Adrenal gland (tissue), 19 donors: ENCODE measurements at places on chromosomes 7 and 10.
A peak's percentile ranks its signal among the peaks of the same experiment; 100 is the strongest.

DNA sequence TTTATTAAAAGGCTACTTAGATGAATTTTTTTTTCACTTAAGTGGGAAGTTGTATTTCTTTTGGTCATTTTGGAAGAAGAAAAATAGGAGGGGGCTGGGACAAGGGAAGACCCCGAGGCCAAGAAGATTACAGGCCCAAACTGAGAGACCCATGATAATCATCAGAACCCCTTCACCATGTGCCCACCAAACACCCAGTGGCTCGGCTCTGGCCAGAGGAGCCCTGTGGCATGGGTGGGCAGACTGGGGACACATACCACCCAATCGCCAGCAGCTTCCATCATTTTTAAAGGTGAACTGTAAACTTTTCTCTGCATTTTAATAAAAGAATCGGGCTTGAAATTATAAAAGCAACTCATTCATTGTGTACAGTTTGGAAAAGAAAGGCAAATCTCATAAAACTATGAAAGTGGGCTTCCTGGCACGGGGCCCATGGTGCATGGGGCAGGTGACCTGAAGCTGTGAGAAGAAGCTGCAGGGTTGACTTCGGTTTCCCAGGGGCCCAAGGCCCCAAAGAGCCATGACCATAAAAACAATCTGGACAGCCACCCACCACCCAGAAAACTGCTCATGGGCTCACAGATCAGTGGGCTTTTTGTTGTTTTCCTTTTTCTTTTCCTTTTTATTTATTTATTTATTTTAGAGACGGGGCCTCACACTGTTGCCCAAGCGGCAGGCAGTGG, 29.4 kb upstream of the RET start:
- DNase-seq = no peak

- DNase-seq = peak; percentile 18
Measured at GRCh38 chr7:106618480-106618879, 42.5 kb downstream of the CCDC71L start.

GRCh38 chr10:121027371-121027770, 176.2 kb downstream of the WDR11 start:
- peak; percentile 14 for DNase-seq

- DNase-seq = no peak
Measured at GRCh38 chr10:11631890-11632587, 20.6 kb upstream of the USP6NL start.

GRCh38 chr10:76086170-76086760, 654.8 kb downstream of the LRMDA start:
- no peak for DNase-seq
